ENCODE measurements at places on chromosomes 12 and 14. TPM values are rescaled to one million over a fixed set of nuclear protein-coding genes. Genes with fewer than 3 reads are reported as not detected.
A peak's percentile ranks its signal among the peaks of the same experiment; 100 is the strongest.

The WNT1 gene
- 2.9 TPM for polyA plus RNA-seq

The MARCHF9 gene
- polyA plus RNA-seq = 47.7 TPM

The SLC17A8 gene
- polyA plus RNA-seq = 17.4 TPM

The KLHL33 gene
- polyA plus RNA-seq = 0.46 TPM

The TEX22 gene
- 2.8 TPM for polyA plus RNA-seq

The KRT2 gene
- polyA plus RNA-seq = 0.18 TPM

The ETFBKMT gene
- polyA plus RNA-seq = 3.6 TPM

The LRRC74A gene
- 0.26 TPM for polyA plus RNA-seq

The ACVR1B gene
- polyA plus RNA-seq = 50.5 TPM

The CALM1 gene
- polyA plus RNA-seq = 931 TPM

The TMEM132C gene
- 23.1 TPM for polyA plus RNA-seq

The HOXC11 gene
- polyA plus RNA-seq = not detected

The APOF gene
- 0.12 TPM for polyA plus RNA-seq

DNA sequence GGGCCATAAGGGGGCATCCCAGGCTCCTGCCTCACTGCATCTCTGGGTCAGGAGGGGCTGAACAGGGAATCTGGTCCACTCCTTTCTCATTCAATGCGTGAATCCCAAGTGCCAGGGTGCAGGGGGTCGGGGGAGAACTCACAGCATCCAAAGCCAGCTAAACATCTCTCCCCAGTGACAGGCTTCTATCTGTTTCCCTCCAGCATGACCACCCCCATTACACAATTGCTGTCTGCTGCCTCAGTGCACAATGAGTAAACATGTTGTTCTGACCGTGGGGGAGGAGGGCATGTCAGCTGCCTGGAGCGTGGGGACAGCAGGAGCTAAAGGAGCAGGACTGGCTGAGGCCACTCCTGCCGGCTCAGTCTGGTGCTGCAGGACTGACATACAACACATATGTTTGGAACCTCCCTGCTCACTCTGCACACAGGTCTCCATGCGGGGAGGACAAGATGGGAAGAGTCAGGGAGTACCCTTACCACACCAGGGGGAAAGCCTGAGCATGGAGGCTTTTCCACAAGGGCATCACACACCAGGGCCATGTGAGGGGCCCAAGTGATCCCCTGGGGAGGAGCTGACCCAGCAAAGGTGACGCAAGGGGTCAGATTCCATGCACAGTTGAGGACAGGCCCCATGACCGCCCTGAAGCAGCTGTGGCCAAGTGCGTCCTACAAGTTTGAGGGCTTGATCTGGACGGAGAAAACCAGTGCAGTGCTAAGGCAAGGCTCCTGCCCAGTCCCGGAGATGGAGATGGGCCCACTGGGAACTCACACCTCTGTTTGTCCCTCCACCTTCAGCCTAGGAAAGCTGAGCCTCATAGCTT is 1.4 kb downstream of the TNS2 start:
- peaks cover 32% of the 10 kb centered on the region for H3K36me3 ChIP-seq
- peaks cover 87% of the 10 kb centered on the region for H3K4me1 ChIP-seq
- no peak for DNase-seq
- H3K27me3 ChIP-seq = no peaks in the 10 kb centered on the region
- H3K4me3 ChIP-seq = peak overlapping the region; percentile 51
- H3K27ac ChIP-seq = peak overlapping the region; percentile 96

- no peaks in the 10 kb centered on the region for H3K36me3 ChIP-seq
- no peak overlapping the region for H3K4me3 ChIP-seq
- no peaks in the 10 kb centered on the region for H3K27me3 ChIP-seq
- peaks cover 4% of the 10 kb centered on the region for H3K4me1 ChIP-seq
Observed at GRCh38 chr12:93844164-93844784, 167.1 kb downstream of the CRADD start.

DNA sequence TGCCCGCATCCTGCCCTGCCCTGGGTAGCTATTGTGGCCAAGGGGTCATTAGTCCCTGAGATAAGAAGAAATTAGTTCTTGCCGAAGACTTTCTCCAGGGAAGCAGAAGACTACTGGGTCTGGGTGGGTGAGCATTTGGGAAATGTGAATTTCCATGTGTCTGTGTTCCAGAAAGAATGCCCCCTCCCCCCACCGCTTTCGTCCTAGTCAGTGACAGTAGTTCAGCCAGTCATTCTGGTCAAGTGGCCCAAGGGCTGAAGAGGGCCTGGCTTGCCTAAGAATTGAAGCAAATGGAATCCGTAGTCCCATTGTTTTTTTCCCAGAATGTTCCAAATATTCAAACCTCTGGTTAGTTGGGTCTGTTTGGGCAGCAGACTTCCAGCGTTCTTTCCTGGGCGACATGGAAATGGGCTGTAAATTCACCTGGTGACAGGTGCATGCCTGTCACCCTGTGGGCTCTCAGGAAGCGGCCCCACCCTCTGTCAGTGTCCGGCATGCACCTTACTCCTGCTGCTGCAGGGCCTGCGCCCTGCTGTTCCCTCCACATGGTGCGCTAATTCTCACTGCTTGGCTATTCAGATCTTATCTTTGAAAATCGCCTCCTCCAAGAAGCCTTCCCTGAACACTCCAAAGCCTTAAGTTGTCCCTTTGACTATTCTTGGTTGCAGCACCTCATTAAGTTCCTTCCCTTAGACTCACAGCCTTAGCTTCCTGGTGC is 1.4 kb upstream of the RFLNA start:
- H3K36me3 ChIP-seq = no peaks in the 10 kb centered on the region
- peaks cover 52% of the 10 kb centered on the region for H3K4me1 ChIP-seq
- no peak overlapping the region for H3K27ac ChIP-seq
- peaks cover 17% of the 10 kb centered on the region for H3K27me3 ChIP-seq

DNA sequence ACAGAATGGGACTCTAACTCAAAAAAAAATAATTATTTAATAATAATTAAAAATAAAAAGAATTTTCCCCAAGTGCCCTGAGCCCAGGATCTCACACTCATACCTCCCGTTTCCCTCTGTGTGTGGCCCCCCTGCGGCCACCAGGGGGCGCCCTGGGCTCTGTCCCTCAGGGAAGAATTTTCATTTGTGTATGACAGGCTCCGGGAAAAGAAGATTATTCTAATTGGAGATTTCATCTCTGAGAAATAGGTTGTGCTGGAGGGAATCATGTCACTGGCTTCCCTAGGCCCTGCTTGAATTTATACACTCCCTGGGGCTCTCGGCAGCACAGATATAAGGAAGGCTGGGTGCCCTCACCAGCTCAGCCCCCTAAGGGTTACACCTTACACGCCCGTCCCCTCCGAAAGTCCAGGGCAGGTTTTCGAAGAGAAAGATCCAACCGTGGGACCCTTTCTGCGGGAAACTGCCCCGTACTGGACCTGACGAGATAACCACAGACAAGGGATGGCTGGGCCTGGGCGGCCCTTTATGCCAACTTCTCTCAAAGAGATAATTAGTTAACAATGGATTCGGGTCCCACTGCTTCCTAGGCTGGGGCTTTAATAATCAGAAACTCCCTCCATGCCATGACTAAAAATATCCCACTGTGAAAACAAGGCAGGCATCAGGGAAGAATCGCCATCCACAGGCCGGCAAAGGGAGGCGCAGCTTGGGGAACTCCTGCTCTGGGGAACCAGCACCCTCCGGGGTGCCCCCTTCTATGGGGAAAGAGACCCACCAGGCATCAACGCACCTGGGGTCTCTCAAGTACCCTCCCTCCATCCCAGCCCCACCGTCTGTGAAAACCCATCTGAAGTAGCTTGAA is 80.7 kb downstream of the KDM2B start:
- H3K27ac ChIP-seq = peak overlapping the region; percentile 2
- H3K27me3 ChIP-seq = no peaks in the 10 kb centered on the region
- peak; percentile 68 for DNase-seq
- H3K4me1 ChIP-seq = peaks cover 13% of the 10 kb centered on the region
- peaks cover 17% of the 10 kb centered on the region for H3K36me3 ChIP-seq

GRCh38 chr12:122834921-122835749 is at the start of gene HIP1R:
TSS of gene HIP1R (plus strand) at chr12:122835457. CDS start at chr12:122835551, 94 bp downstream.
- peak within 1 kb of the TSS; percentile 57 for H3K4me3 ChIP-seq
- peak within 1 kb of the TSS; percentile 83 for H3K27ac ChIP-seq
- peaks cover 5% of the 10 kb centered on the region for H3K36me3 ChIP-seq

DNA sequence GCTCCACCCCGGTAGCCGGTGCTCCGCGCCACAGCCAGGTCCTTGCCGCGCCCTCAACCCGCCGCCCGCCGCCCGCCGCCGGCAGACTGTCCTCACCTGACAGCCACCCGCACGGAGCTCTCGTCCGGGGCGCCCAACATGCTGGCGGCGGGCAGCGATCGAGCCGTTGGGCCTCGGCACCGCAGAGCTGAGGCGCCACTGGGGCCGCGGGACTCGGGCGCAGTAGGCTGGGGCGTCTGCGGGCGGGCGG is 164 bp downstream of the KIF21A start:
- peaks cover 15% of the 10 kb centered on the region for H3K4me1 ChIP-seq
- peak overlapping the region; percentile 80 for H3K27ac ChIP-seq
- H3K4me3 ChIP-seq = peak overlapping the region; percentile 69
- H3K36me3 ChIP-seq = no peaks in the 10 kb centered on the region

DNA sequence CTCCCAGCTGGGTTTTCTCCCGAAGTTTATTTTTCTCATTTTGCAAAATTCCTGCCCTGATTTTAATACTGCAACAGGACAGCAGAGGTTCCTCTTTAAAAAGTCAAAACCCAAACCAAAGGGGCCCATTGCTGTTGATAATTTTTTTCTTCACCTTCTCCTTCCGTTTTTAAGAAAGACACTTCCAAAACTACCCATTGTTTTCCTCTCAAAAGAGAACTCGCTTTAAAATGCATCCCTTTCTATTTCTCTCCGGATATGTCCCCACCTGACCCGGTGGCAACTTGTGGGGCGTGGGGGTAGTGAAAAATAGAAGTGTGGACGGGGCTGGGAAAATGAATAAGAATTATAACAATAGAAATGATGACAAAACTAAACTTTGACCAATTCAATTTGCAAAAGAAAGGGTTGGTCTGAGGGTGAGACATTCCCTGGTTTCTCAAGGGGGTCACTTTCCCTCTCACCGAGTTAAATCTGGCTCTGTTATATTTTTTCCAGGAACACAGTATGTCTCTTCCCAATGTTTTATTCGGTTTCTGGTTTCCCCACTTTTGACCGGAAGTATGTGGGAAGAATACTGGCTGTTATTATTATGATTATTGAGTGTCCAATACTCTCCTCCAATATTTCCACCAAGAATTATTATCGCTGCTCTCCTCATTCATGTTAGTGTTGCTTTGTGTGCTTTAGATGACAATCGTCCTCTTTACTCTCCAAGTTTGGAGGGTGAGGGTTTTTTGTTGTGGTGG is 4.1 kb upstream of the TBX5 start:
- H3K4me1 ChIP-seq = peaks cover 22% of the 10 kb centered on the region
- DNase-seq = no peak
- H3K27me3 ChIP-seq = peaks cover 100% of the 10 kb centered on the region
- no peak overlapping the region for H3K4me3 ChIP-seq
- no peaks in the 10 kb centered on the region for H3K36me3 ChIP-seq

GRCh38 chr12:103020839-103021238 is 63.4 kb downstream of the ASCL1 start:
- no peaks in the 10 kb centered on the region for H3K4me1 ChIP-seq
- H3K4me3 ChIP-seq = no peak overlapping the region
- H3K36me3 ChIP-seq = no peaks in the 10 kb centered on the region
- no peak for DNase-seq
- no peak overlapping the region for H3K27ac ChIP-seq
- H3K27me3 ChIP-seq = no peaks in the 10 kb centered on the region

GRCh38 chr12:52259657-52260243 is 14.7 kb upstream of the KRT86 start:
- no peaks in the 10 kb centered on the region for H3K36me3 ChIP-seq
- no peak for DNase-seq
- no peak overlapping the region for H3K4me3 ChIP-seq

- H3K4me3 ChIP-seq = no peak overlapping the region
- H3K27me3 ChIP-seq = no peaks in the 10 kb centered on the region
- no peak overlapping the region for H3K27ac ChIP-seq
- no peak for DNase-seq
Observed at GRCh38 chr12:6346235-6346832, 4.5 kb upstream of the TNFRSF1A start.

- H3K4me3 ChIP-seq = no peak overlapping the region
- no peak for DNase-seq
- peaks cover 17% of the 10 kb centered on the region for H3K4me1 ChIP-seq
- H3K27ac ChIP-seq = no peak overlapping the region
- no peaks in the 10 kb centered on the region for H3K27me3 ChIP-seq
- H3K36me3 ChIP-seq = no peaks in the 10 kb centered on the region
Observed at GRCh38 chr12:1603269-1603993, 9.1 kb upstream of the FBXL14 start.

DNA sequence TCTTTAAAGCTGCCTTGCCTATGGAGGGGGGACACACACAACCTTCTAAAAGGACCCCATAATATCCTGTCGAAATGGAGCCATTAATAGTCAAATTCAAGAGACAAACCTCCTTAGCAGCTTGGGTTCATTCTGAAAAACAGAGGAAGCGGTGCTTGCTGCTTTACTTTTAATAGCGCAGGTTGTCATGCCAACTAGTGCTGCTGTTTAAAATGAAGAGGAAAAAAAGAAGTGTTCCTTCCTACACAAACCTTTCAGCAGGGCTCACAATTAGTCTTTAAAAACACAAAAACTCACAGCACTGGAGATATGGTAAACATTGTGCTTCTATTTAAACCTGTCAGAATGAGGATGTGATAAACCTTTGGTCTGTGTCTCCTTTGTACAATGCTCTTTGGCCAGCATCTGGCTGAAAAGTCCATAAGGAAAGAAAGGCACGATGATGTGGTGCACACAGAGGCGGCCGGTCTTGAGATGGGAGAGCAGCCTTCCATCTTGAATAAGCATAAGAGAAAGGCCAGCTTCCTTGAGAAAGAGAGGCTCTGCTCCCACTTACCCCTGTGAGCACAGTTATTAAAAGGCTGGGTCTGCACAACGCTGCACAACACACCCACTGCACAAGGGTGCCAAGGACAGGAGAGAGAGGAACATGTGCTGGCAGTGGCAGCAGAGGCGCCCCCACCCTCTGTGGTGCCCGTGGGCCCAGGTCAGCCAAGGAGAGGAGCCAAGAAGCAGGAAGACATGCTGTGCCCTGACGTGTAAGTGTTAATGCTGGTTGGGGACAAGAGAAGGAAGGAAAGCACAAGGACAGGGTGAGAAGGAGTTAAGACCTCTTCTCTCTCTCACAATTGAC is 144.6 kb downstream of the TTC7B start:
- H3K27me3 ChIP-seq = no peaks in the 10 kb centered on the region
- peak overlapping the region; percentile 22 for H3K27ac ChIP-seq
- DNase-seq = no peak
- peaks cover 24% of the 10 kb centered on the region for H3K36me3 ChIP-seq
- H3K4me1 ChIP-seq = peaks cover 11% of the 10 kb centered on the region
- H3K4me3 ChIP-seq = no peak overlapping the region

DNA sequence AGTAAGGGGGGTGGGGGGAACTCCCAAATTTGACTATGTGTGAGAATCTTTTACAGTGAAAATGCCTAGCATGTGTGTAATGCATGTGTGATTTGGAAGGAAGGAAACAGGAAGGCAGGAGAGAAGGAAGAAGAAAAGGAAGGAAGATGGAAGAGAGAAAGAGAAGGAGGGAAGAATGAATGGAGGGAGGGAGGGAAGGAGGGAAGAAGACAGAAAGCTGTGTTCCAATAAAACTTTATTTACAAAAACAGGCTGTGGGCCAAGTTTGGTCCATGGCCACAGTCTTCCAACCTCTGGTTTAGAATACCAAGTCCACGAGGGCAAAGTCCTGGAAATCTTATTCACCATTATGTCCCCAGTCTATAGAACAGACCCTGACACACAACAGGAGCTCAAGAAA is 278.9 kb downstream of the KSR2 start:
- H3K27me3 ChIP-seq = no peaks in the 10 kb centered on the region
- peaks cover 5% of the 10 kb centered on the region for H3K4me1 ChIP-seq
- H3K4me3 ChIP-seq = no peak overlapping the region
- H3K27ac ChIP-seq = no peak overlapping the region
- no peaks in the 10 kb centered on the region for H3K36me3 ChIP-seq

- H3K27ac ChIP-seq = no peak overlapping the region
- H3K4me3 ChIP-seq = no peak overlapping the region
- DNase-seq = no peak
- H3K4me1 ChIP-seq = no peaks in the 10 kb centered on the region
- H3K27me3 ChIP-seq = no peaks in the 10 kb centered on the region
Observed at GRCh38 chr12:54991161-54991990, 6.8 kb upstream of the TESPA1 start.
